Stimulated activated effector memory CD8-positive, alpha-beta T cell treated with anti-CD3 and anti-CD28 coated beads, Interleukin-12 subunit alpha, Interleukin-12 subunit beta, amount 100 ng/mL, for 72 hours (primary cell): ENCODE measurements at places on chromosomes 16 and 17.

GRCh38 chr17:1744551-1745512 lies 2.2 kb downstream of the SERPINF2 start:
- no peak for DNase-seq

GRCh38 chr16:84635702-84636101 lies 12.6 kb upstream of the KLHL36 start:
- no peak for DNase-seq

DNA sequence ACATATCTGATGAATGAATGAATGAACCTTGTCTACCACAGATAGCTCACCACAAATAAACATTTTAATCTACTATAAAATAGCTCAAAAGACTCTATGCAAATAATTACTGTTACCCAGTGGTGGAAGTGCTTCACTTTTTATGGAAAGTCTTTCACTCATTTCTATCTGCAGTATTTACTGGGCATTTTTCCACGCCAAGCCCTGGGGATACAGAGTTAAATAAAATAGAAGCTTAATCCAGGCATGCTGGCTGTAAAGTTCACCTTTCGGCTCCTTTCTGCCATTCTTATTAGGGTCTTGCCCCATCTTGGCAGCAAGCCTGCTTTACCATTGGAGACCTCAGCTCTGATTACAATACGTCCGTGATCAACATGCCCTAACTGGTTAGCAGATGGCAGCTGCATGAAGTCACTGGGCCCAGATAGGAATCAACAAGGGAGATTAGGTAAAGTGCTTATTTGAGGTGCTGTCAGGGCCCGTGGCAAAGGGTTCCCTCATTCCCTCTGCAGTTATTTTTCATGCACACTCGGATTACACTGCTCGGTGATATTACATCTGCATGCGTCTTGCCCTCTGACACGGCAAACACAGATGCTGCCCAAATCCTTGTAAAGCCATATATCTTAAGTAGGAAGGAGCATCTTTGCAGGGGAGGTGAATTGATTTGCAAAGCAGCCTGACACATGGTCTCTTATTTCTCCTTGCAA lies 648.9 kb downstream of the WWOX start:
- DNase-seq, result no peak

DNA sequence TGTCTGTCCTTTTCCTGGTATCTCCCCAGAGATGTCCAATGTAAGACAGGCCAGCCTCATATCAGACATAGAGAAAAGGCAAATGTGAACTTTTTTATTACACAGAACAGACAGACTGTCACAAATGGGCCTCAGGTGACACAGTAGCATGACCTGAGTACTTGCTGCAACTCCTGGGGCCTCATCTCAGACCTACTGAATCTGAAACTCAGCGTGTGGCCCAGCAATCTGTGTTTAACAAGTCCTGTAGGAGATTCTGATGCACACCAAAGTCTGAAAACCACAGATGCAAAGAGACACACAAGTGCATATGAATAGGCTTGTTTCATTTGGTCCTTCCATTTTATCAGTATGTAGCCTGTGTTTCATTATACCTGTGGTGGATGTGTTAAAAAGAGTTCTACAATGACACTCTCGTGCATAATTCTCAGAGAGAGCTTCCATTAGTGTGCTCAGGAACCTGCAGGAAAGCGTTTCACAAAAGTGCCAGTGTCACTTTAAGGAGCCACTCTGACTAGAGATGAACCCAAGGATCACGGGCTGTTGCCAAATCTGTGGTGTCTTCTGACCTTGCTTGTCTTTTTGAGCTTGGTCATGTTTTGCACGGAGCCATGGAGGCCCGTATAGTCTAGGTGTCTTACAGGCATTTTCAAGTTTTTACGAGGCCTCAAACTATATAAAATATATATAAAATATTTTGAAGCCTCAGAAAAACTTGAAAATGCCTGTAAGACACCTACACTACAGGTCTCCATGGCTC lies 33.8 kb upstream of the NF1 start:
- peak; percentile 57 for DNase-seq

GRCh38 chr17:56290101-56290801 lies 137.0 kb downstream of the ANKFN1 start:
- no peak for DNase-seq

DNA sequence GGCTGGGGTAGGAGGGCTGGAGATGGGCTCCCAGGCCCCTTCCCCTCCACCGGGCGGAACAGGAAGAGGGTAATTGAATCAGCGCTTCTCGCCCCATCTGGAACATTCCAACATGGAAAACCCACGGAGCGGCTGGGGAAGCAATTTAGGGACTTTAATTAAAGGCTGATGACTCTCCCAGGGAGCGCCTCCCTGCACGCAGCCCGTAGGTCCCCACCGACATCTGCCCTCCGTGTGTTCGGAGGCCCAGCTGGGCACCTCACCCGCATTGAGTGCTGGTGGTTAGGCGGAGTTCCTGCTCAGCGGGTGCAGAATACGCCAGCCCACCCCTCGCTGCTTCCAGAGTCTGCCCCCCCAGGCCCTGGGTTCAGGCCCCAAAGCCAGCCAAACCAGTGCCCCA lies 10.0 kb downstream of the HS3ST6 start:
- DNase-seq, result no peak

- no peak for DNase-seq
Observed at GRCh38 chr17:77884019-77884418, 74.5 kb upstream of the TNRC6C start.

GRCh38 chr17:67891481-67892119 lies 66.3 kb downstream of the BPTF start:
- no peak for DNase-seq

GRCh38 chr17:42882166-42882565 lies 18.4 kb upstream of the G6PC1 start:
- DNase-seq, result no peak

GRCh38 chr16:5551909-5552308 lies 454.3 kb upstream of the EEF2KMT start:
- no peak for DNase-seq

- no peak for DNase-seq
Observed at GRCh38 chr16:20323591-20324117, 3.7 kb downstream of the GP2 start.

DNA sequence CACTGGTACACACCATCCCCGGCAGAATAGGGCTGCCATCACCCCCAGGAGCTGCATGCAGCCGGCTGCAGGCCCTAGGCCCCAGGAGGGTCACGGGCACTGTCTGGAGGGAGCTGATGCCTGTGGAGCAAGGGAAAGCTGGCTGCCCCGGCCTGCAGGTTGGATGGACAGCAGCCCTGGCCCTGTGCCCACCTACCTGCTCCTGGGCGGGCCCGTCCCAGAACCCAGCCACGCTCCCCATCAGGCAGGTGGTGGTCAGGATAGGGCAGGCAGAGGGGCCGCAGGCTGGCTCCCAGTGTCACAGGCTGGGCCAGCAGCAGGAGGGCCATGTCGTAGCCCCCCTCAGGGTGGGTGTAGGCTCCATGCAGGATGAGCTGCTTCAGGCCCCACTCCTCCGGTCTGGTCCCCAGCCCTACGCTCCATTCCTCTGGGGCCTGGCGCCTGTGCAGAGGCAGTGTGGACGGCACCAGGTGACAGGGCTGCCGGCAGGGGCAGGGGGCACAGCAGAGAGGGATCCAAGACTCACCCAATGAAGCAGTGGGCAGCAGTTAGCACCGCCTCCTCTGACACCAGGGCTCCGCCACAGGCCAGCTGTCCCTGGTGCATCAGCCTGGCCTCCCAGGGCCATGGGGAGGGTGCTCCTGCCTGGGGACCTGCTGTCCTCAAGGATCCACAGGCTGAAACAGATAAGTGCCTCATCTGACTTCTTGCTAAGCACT lies 4.0 kb downstream of the PRSS53 start:
- no peak for DNase-seq

GRCh38 chr17:40720899-40721298 lies 17.3 kb upstream of the KRT24 start:
- DNase-seq, result no peak

DNA sequence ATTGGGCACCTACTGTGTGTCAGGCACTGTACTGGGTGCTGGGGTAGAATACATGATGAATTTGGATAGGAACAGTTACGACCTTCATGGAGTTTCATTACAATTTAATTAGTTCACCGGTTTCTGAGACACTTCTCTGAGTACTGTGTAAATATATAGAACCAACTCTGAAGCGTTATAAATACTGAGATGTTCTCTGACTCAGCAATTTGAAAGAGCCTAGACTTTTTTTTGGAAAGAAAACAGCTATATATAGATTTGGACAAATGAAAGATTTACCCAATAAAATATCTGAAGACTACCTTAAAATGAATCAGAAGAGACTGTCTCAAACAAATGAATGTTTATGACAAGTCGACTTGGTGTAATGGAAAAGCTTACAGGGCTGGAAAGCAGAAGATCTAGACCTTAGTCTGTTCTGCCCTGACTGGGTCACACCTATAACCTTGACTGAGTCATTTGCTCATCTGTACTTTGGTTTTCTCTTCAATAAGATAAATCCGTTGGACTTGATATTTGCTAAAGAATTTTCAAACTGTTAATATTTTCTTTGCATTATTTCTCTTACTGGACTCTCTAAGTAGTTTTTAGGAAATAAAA lies 4.6 kb upstream of the GAN start:
- no peak for DNase-seq

GRCh38 chr17:522919-523318 lies 170.3 kb upstream of the RPH3AL start:
- no peak for DNase-seq

GRCh38 chr16:50684823-50685461 lies 3.8 kb upstream of the SNX20 start:
- no peak for DNase-seq

DNA sequence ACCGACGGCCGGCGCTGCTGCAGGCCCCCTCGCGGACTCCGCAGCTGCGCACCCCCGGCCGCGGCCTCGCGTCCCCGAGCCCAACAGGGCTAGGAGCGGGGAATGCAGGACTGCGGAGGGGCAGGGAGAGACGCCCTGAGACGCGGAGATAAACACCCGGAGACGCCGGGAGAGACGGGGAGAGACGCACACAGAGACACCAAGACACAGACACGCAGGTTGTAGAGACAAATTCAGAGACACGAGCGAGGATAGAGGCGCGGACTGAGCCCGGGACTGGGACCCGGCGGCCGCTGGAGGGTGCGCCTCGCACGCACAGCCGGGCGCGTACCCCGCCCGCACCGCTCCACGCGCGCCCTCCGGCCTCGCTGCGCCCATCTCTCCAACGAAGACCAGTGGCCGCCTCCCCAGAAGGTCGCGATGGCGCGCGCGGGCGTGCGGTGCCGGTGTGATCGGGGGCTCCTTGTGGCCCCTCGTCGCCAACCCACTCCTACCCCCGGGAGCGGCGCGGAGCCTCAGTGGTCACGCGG lies 902 bp downstream of the STAC2 start:
- no peak for DNase-seq

GRCh38 chr17:15457723-15458094 lies 9.7 kb downstream of the CDRT4 start:
- no peak for DNase-seq

DNA sequence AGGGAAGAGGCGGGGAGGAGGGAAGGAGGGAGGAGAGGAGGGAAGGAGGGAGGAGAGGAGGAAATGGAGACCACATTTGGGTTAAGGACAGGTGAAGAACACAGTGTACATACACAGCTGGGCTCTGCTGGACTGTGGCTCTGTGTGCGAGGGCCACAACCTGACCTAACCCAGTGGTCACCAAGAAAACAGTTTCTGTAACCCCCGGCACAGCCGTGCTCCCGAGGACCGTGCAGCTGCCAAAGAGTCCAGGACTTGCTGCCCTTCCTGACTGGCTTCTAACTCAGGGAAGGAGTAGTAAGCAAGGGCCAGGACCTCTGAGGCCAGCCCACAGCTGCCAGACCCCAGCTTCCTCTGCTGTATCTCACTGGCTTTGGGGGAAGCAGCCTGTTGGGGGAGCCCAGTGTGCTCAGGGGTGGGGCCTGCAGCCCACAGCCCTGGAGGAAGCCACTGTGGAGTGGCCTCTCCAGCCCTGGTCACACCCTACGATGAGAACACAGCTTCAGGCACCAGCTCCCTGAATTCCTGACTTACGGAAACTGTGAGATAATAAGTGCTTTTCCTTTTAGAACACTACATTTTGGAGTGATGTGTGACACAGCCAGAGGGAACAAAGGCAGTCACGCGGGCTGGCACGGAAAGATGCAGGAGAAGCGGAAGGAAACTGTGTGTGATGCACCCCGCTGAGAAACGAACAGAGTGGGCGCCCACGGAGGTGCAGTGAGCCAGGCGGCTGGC lies 32.3 kb downstream of the SLC7A5 start:
- DNase-seq, result no peak

GRCh38 chr16:11556945-11557720 lies 29.6 kb downstream of the LITAF start:
- no peak for DNase-seq

- no peak for DNase-seq
Observed at GRCh38 chr17:30031214-30031869, 85.3 kb upstream of the NSRP1 start.

- DNase-seq, result no peak
Observed at GRCh38 chr17:79645777-79646088, 34.9 kb upstream of the RBFOX3 start.

DNA sequence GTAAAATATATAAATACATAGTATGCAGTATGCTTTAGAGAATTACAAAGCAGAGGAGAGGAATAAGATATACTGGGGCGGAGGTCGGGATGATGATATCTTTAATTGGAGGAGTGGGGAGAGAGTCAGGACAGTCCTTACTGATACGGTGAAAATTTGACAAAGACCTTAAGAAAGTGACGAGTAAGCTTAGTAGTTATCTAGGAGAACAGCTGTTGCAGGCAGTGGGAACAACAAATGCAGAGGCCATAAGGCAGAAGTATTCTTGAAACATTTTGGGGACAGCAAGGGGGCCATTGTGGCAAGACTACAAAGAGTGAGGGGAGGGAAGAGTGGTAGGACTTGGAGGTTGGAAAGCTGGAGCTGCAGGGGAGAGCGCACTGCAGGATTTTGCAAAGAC lies 22.3 kb upstream of the CDC6 start:
- DNase-seq, result no peak

DNA sequence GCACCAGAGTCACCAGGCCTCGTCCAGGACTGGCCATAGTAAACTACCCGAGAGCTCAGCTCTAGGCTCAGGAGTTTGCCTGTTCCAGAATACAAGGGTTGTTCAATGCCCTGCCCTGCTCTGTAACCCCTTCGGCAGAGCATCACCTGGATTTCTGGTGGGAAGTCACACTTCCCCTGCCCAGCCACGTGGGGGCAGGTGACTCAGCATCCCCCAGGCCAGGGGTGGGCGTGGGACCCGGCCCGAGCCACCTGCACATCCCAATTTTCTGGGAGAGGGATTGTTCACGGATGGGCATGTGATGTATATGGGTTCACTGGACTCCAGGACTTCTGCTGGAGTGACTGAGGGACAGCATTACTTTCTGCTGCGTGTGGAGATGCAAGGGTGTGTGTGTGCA lies 25.8 kb downstream of the COX4I1 start:
- no peak for DNase-seq

DNA sequence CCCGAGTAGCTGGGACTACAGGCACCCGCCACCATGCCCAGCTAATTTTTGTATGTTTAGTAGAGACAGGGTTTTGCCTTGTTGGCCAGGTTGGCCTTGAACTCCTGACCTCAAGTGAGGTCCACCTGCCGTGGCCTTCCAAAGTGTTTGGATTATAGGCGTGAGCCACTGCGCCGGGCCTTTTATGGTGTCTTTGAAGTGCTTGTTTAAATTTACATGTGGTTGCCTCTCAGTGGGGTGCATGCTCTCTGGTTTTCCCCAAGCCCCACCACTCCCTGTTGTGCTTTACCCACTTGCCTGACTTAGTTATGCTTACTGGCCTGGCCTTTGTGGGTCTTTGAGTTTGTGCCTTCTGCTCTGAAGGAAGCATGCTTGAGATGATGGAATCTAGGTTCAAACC lies 132.0 kb downstream of the PRKCB start:
- no peak for DNase-seq
